ENCODE measurements at places on chromosomes 1 and 21. TPM values are rescaled to one million over a fixed set of nuclear protein-coding genes. Genes with fewer than 3 reads are reported as not detected.

- DNase-seq, result no peak
Measured at GRCh38 chr1:157202331-157202730, 64.1 kb upstream of the ETV3 start.

- peak; percentile 54 for DNase-seq
Measured at GRCh38 chr21:44958471-44959191, 18.8 kb downstream of the SLX9 start.

DNA sequence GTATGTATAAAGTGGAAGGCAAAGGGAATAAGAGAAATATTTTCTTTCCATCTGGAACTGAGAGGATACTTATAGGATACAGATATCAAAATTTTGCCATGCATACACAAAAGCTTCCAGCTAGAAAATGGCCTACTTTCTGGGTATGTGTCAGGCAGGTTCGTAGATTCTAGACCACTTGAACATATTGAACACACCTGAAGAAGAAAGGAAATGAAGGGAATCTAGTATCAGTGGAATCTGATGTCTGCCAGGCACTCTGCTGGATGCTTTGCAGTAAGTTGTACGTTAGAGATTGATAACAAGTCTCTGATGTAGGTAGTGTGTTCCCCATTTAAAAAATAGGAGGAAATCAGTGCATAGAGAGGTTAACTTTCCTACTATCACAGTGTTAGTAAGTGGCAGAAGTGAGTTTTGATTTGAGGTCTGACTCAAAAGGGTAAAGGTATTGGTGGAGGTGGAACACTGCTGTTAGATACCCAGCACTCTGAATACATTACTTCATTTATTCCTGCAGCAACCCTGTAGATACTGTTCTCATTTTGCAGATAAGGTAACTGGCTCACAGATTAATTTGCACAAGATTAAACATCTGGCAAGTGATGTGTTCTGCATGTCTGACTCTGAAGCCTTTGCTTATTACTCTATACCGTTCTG, 3.0 kb downstream of the CAMSAP2 start:
- no peak for DNase-seq

PDIK1L gene
- 35.5 TPM for total RNA-seq

GRCh38 chr1:203072002-203072602, 13.7 kb downstream of the MYOG start:
- no peak for DNase-seq

DNA sequence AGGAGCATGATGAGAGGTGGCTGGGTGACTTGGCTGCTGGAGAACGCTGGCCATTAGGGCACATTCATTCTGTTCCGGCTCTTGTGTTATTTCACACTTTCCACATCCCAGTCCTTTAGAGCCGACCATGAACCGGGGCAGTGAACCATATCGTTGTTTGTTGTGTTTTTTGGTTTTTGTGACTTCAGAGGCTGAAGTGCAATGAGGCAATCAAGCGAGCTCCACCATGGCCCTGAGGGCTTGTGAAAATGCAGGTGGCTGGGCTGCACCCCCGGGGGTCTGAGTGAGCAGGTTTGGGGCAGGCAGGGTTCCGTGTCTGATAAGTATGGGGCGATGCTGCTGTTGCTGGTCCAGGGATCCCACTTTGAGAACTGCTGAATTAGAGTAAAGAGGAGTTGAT, 23.7 kb downstream of the ABCG1 start:
- DNase-seq, result no peak

DNA sequence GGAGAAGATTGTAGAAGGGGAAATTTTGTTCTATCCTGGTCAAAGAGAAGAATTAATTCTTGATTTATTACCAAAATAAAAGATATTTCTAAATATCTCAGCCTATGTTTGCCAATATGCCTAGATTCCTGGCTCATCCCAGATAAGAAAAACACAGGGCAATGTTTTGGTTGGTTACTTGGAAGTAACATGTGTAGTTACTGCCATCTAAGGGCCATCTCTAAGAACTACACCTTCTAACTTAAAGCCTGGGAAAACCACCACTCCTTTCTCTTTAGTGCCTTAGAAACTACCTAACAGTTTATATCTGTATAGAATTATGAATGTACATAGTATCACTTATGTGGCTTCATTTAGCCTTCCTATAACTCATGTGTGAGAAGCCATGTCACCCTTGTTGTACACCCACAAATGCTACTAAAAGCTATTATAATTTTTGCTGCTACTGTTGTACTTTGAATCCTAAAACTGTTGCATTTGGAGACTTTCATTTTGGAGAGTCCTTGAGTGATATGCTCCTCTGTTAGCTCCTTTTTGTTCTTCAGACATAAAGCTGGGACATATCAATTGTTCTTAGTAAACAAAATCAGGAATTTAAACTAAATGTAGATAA, 4.5 kb downstream of the AIM2 start:
- peak; percentile 45 for DNase-seq

SELE gene
- total RNA-seq, result 7.3 TPM

SDC3 gene
- 79.0 TPM for total RNA-seq

DNA sequence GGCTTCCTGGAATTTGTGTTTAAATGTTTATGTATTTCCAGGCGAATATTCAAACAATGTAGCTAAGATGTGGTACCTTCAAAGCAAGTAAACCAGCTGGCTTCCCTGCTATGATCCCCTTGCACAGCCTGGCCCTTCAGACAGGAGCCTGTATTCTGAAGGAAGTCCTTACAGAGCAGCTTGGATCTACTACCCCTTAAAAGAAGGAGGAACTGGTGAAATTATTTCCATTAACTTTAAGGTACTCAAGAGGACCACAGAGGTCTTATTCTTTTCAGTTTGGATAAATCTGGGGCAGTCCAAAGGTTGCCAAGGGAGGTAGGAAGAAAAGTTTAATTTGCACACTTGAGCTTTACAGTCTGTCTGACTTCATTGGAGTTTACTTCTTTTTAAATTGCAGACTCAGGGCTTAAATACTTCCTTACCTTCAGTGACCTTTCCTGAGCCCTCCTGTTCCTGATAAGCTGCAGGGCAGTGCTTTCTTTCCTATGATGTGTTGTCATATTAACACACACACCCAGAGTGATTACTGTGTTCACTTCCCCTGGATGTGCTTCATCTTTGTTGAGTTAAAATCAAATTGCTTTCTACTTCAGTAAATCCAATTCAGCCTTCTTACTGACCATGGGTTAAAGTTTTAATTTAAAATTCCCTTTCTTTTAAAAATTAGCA, 40.5 kb downstream of the DISC1 start:
- no peak for DNase-seq

KHDC4 gene
- total RNA-seq, result 43.2 TPM

DNA sequence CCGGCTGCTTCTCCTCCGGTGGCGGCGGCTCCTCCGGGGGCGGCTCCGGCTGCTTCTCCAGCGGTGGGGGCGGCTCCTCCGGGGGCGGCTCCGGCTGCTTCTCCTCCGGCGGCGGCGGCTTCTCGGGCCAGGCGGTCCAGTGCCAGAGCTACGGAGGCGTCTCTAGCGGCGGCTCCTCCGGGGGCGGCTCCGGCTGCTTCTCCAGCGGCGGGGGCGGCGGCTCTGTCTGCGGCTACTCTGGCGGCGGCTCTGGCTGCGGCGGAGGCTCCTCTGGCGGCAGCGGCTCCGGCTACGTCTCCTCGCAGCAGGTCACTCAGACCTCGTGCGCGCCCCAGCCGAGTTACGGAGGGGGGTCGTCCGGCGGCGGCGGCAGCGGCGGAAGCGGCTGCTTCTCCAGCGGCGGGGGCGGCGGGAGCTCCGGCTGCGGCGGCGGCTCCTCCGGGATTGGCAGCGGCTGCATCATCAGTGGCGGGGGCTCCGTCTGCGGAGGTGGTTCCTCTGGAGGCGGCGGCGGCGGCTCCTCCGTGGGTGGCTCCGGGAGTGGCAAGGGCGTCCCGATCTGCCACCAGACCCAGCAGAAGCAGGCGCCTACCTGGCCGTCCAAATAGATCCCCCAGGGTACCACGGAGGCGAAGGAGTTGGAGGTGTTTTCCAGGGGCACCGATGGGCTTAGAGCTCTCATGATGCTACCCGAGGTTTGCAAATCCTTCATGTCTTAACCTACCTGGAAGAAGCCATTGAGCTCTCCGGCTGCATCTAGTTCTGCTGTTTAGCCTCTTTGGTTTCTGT, 2.0 kb downstream of the LORICRIN start:
- DNase-seq, result no peak

DNA sequence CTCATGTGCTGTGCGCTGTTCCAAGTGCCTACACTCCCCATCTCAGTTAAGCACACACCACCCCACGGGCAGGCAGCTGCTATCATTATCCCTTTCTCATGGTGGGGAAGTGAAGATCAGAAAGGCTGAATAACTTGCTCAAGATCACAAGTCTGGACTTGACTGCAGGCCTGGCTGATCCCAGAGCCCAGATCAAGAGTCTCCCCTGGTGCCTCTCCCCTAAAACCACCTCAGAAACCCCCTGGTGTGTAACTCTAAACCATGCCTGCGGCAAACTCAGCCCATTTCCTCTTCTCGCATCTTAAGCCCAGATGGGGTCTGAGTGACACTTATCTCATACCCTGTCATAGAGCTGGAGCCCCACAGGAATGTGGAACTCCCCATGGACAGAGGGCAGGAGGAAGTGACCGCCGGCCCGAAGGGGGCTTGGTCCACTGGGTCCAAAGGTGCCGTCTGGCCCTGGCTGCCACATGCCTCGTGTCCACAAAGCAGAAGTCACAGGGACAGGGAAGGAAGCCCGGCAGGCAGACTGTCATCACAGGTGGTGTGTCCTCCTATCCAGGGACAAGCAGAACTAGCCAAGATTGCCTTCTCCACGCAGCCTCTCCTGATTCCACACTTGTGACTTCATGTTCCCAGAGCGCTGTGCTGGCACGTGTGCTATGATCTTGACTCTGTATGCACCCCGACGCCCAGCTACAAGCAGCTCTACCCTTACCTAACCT, 92.1 kb downstream of the SYF2 start:
- no peak for DNase-seq

DNA sequence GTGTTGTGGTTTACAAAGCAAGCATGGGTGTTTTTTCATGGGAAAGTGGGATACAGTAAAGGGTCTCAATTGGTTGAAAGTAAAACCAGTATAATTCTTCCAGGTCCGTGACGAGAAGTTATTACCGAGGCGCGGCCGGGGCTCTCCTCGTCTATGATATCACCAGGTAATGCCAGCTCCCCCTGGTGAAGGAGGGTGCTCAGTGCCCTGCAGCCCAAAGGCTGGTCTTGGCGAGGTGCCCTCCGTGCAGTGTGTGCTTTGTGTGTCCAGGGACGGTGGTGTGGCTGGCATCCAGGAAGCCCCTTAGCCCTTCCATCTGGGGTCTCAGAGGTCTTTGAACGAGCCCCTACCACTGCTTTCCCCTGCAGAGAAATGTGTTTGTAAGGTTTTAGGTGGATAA, 24.8 kb downstream of the RAB4A start:
- no peak for DNase-seq
